Mucosa of descending colon (tissue), 3 donors: ENCODE measurements at places on chromosomes 6 and 20. TPM values are rescaled to one million over a fixed set of nuclear protein-coding genes. Genes with fewer than 3 reads are reported as not detected.

DNA sequence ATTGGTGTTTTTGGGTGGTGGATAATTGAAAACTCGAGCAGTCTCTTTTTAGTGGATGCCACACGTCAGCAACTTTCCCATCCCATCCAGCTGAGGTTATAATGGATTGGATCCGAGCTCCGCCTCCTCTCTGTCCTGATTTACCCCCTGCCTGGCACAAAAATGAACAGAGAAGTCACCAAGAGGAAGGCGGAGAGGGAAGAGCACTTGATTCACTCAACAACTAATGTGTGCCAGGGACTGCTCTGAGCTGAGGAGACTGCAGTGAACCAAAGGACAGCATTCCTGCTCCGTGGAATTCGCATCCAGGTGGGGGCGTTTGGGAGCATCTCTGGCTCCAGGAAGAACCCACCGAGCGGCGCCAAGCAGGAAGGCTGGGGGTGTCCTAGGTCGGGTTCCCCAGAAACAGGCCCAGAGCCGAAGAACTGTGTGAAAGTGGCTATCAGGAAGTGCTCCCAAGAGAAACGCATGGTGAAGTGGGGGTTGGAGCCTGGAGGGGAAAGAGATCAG is 95.8 kb upstream of the NAA20 start:
- no peak for DNase-seq

DNA sequence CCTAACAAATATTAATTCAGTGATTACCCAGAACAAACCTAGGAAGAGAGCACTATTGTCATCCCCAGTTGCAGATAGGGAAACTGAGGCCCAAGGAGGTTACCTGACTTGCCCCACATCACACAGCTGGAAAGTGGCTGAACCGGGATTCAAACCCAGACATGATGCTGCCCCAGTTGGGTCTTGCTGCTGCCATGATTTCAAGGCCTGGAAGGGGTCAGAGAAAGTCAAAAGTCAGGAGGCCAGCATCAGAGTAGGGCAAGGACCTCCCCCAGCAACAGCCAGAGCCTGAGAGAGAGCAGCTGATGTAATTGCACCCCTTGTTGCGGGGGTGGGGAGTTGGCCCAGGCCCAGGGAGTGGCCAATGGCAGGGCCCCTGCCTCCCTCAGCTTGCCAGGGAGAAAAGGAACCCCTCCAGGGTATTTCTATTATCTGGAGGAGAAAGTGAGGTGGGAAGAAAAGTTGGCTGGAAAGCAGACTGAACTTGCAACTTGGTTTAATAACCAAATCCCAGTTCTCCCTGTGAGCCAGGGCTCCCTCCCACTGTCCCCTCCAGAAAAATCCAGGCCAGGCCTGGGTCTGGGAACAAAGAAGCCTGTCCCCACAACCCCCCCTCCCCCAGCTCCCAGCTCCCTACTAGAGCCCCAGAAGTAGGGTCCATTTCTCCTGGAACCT is 83.6 kb downstream of the MRPL14 start:
- no peak for DNase-seq

DNA sequence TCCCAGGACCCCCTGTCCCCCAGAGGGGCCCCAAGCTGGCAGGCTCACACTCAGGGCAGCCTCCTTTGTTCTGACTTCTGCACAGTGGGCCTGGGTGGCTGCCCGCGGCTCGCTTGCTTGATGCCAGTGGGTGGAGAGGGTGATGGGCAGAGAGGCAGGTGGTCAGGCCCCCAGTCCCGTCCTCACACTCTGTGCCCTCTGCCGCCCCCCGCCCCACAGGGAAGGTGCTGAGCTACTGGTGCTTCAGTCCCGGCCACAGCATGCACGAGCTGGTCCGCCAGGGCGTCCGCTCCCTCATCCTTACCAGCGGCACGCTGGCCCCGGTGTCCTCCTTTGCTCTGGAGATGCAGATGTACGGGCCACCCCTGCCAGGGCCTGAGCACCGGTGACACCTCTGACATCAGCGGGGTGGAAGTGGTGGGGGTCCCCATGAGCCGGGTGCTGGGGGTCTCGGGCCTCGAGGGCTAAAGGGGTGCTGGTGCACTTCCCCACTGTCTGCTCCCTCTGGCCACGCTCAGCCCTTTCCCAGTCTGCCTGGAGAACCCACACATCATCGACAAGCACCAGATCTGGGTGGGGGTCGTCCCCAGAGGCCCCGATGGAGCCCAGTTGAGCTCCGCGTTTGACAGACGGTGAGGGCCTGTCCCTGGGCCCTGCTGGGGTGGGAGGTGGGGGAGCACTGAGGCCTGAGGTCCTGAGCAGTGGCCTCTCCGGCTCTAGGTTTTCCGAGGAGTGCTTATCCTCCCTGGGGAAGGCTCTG is 8.9 kb upstream of the TNFRSF6B start:
- no peak for DNase-seq

- no peak for DNase-seq
Observed at GRCh38 chr20:36181934-36182603, 27.5 kb downstream of the EPB41L1 start.

The FAM83B gene
- 46.5 TPM for total RNA-seq

GRCh38 chr6:106315765-106316374 is 9.7 kb downstream of the ATG5 start:
- no peak for DNase-seq

The WFDC2 gene
- 78.0 TPM for total RNA-seq
